ENCODE measurements at places on chromosomes 1 and 21. TPM values are rescaled to one million over a fixed set of nuclear protein-coding genes. Genes with fewer than 3 reads are reported as not detected.

Gene SMIM34
- total RNA-seq, result not detected

Gene BGLAP
- total RNA-seq, result not detected

Gene GJC2
- total RNA-seq, result 1.7 TPM

Gene GIPC2
- total RNA-seq, result 23.8 TPM

- no peak overlapping the region for H3K4me3 ChIP-seq
- no peak for DNase-seq
- no peaks in the 10 kb centered on the region for H3K27me3 ChIP-seq
- H3K36me3 ChIP-seq, result peaks cover 20% of the 10 kb centered on the region
- H3K4me1 ChIP-seq, result peaks cover 32% of the 10 kb centered on the region
Observed at GRCh38 chr21:42225571-42226155, 6.7 kb downstream of the ABCG1 start.

GRCh38 chr1:116806245-116806644 is 52.0 kb downstream of the CD2 start:
- no peak overlapping the region for H3K27ac ChIP-seq
- no peaks in the 10 kb centered on the region for H3K36me3 ChIP-seq
- no peaks in the 10 kb centered on the region for H3K4me1 ChIP-seq
- no peaks in the 10 kb centered on the region for H3K27me3 ChIP-seq
- no peak overlapping the region for H3K4me3 ChIP-seq
- DNase-seq, result no peak

- H3K4me1 ChIP-seq, result no peaks in the 10 kb centered on the region
- no peaks in the 10 kb centered on the region for H3K27me3 ChIP-seq
- no peak overlapping the region for H3K27ac ChIP-seq
- no peaks in the 10 kb centered on the region for H3K36me3 ChIP-seq
Observed at GRCh38 chr1:115496904-115497527, 144.8 kb upstream of the VANGL1 start.

DNA sequence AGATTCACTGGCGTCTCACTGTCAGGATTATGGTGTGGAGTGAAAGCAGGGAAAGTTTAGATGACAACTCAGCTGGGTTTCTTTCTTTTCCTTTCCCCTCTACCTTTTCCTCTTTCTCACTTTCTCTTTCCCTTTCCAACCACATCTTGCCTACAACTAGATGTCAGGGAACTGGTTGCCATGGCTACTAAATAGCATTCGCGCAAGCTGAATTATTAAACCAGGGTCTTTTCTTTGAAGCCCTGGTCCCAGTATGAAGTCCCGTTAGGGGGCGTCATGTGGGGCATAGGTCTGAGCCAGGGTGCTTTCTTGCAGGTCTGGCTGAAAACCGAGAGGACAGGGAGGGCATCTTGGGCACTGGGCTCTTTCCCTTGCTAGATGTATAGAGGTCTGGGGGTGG is 168.4 kb upstream of the CACNA1E start:
- H3K4me3 ChIP-seq, result no peak overlapping the region
- DNase-seq, result no peak
- no peaks in the 10 kb centered on the region for H3K36me3 ChIP-seq
- H3K27me3 ChIP-seq, result peaks cover 52% of the 10 kb centered on the region

- H3K27me3 ChIP-seq, result no peaks in the 10 kb centered on the region
- H3K36me3 ChIP-seq, result no peaks in the 10 kb centered on the region
- no peak overlapping the region for H3K4me3 ChIP-seq
- no peak for DNase-seq
Observed at GRCh38 chr1:47317841-47318240, 3.9 kb upstream of the STIL start.

GRCh38 chr1:59640851-59641250 is 173.9 kb upstream of the HOOK1 start:
- peaks cover 12% of the 10 kb centered on the region for H3K4me1 ChIP-seq
- no peaks in the 10 kb centered on the region for H3K36me3 ChIP-seq

- no peak overlapping the region for H3K4me3 ChIP-seq
- H3K27me3 ChIP-seq, result no peaks in the 10 kb centered on the region
- DNase-seq, result no peak
- H3K4me1 ChIP-seq, result no peaks in the 10 kb centered on the region
- H3K36me3 ChIP-seq, result no peaks in the 10 kb centered on the region
Observed at GRCh38 chr1:176243746-176244145, 36.7 kb upstream of the COP1 start.

DNA sequence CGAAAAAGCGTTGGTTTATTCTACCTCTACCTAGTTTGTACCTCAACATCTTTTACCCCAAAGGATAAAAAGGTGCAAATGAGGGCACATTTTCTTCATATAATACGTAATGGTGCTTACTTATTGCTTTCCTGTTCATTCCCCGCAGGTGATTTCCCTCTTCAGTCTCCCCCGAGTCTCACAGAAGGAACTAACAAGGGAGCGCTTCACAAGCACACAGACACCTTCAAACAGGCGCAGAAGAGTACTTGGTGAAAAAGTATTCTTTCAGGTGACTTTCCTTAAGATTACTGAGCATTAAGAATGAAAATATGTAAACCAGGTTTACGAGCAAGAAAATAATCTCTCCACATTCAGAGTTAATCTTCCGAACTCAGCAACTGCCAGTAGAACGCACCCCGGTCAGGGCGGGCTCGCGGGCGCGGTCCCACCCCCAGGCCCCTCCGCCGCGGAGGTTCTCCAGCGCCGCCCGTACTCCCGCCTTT is 511 bp upstream of the RABGAP1L start:
- DNase-seq, result no peak
- H3K4me3 ChIP-seq, result peak overlapping the region; percentile 99
- H3K27me3 ChIP-seq, result no peaks in the 10 kb centered on the region
- peak overlapping the region; percentile 83 for H3K27ac ChIP-seq
- H3K4me1 ChIP-seq, result peaks cover 4% of the 10 kb centered on the region

DNA sequence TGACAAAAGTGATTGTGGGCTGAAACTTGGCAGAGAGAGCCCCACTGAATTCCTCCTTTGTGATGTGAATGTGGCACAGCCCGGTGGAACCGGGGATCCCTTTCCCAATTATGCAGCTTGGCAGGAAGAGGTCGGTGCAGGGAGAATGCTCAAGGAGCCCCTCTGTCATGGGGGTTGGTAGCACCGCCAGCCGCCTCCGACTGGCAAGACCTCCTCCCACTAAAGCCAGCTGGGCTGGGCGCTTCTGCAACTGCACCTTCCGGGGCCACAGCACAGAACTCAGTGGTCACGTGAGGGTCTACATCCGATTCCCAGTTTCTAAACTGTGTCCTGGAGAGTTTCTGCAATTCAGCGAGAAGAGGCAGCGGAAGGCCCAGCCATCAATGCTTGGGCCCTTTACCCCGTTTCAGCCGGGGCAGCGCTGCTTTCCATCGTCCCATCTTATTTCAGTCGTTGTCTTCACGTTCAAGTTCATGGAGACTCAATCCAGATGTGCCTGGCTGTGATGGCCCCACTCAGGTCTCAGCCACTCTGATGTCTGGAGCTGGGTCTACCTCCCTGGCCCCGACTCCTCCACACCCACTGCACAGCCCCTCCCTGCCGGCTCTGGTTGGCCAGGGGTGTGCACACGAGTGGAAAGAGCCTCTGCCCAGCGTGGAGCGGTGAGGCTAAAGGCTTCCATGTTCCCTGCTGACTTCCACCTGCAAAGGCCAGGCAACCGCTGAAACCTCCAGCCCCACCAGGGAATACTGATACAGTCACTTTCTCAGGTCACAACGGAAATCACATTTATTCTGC is 39.8 kb upstream of the FHAD1 start:
- peak overlapping the region; percentile 75 for H3K27ac ChIP-seq
- DNase-seq, result no peak
- H3K4me3 ChIP-seq, result no peak overlapping the region
- no peaks in the 10 kb centered on the region for H3K36me3 ChIP-seq
- H3K27me3 ChIP-seq, result no peaks in the 10 kb centered on the region

DNA sequence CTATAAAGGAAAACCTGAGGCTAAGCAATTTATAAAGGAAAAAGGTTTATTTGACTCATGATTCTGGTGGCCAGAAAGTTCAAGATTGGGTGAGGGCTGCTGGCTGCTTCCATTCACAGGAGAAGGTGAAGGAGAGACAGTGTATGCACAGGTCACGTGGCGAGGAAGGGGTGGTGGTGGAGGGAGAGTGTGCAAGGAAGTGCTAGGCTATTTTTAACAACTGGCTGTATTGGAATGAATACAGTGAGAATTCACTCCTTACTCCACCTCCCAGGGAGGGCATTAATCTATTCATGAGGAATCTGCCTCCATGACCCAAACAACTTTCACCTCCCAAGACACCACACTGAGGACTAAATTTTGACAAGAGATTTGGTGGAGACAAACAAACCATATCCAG is 51.0 kb downstream of the SYDE2 start:
- H3K4me1 ChIP-seq, result no peaks in the 10 kb centered on the region
- H3K36me3 ChIP-seq, result no peaks in the 10 kb centered on the region
- no peaks in the 10 kb centered on the region for H3K27me3 ChIP-seq
- H3K4me3 ChIP-seq, result no peak overlapping the region
- H3K27ac ChIP-seq, result no peak overlapping the region

DNA sequence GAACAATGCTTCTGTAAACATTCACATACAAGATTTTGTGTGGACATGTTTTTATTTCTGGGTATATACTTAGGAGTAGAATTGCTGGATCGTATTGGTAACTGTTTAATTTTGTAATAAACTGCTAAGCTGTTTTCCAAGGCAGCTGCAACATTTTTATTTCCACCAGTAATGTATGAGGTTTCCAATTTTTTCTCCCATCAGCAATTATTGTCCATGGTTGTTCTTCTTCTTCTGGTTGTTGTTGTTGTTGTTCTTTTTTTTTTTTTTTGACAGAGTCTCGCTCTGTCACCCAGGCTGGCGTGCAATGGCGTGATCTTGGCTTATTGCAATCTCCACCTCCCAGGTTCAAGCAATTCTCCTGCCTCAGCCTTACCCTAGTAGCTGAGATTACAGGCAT is 26.9 kb downstream of the ZYG11B start:
- peaks cover 48% of the 10 kb centered on the region for H3K4me1 ChIP-seq
- no peaks in the 10 kb centered on the region for H3K27me3 ChIP-seq
- no peak overlapping the region for H3K4me3 ChIP-seq
- H3K27ac ChIP-seq, result no peak overlapping the region
- H3K36me3 ChIP-seq, result peaks cover 15% of the 10 kb centered on the region
- DNase-seq, result no peak

GRCh38 chr1:204721373-204722055 is 36.0 kb upstream of the LRRN2 start:
- DNase-seq, result no peak
- no peaks in the 10 kb centered on the region for H3K4me1 ChIP-seq
- no peaks in the 10 kb centered on the region for H3K36me3 ChIP-seq
- no peak overlapping the region for H3K27ac ChIP-seq

DNA sequence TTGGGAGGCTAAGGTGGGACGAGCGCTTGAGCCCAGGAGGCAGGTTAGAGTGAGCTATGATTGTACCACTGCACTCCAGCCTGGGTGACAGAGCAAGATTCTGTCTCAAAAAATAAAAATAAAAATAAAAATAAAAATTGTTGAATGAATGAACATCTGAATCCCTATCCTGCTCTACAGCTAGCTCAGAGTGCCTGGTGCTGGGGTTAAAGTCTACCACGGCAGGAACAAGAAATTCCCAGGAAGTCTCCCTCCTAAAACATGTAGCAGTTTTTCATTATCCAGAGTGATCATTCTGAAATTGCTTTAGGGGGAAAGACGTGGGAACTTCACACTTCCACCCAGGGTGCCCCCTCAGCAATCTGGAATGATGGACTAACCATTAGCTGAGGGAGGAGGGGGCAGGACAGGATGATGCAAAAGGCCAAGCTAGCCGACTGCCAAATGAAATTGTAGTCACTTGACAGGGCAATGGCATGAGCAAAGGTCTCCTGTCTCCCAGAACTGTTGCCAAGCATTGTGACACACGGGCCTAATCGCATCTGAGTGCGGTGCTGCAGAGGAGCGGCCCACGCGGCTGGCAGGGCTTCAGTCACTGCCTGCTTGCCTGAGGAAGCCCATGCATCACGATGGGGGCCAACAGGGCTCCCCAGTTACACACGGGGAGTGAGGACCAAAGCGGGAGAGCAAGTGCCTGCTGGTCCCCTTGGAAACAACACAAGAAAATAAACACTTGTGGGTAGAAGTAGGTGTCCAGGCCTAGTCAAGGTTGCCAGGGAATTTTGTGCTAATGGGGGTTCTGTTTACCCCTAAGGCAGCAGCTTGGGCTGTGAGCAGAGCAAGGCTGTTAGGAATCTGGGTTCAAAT is 85.7 kb downstream of the NENF start:
- H3K27ac ChIP-seq, result no peak overlapping the region
- H3K4me3 ChIP-seq, result no peak overlapping the region
- no peaks in the 10 kb centered on the region for H3K27me3 ChIP-seq

- peaks cover 68% of the 10 kb centered on the region for H3K36me3 ChIP-seq
- H3K27ac ChIP-seq, result no peak overlapping the region
- no peak overlapping the region for H3K4me3 ChIP-seq
- H3K27me3 ChIP-seq, result no peaks in the 10 kb centered on the region
- H3K4me1 ChIP-seq, result no peaks in the 10 kb centered on the region
- no peak for DNase-seq
Observed at GRCh38 chr1:229642376-229642775, 16.3 kb downstream of the URB2 start.

- H3K27ac ChIP-seq, result no peak overlapping the region
- no peak overlapping the region for H3K4me3 ChIP-seq
- DNase-seq, result no peak
- no peaks in the 10 kb centered on the region for H3K27me3 ChIP-seq
- H3K36me3 ChIP-seq, result no peaks in the 10 kb centered on the region
Observed at GRCh38 chr1:243727503-243728203, 122.4 kb downstream of the AKT3 start.

DNA sequence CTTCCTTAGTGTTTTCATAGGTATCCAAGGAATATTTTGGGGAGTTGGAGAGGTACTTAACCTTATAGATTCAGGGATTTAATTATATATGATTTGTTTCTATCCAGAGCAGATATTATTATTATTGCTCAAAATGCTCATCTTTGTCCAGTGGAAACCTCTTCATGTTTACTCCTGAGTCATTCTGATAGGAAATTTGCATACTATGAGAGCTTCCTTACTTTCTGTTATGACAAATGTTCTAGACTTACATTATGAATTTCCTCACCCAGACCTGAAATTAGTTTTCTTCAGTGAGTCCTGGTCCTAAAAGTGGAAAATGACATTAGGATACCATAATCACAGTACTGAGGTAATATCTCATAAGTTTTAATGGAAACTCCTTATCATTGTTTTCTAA is 57.5 kb upstream of the PLPPR5 start:
- H3K36me3 ChIP-seq, result no peaks in the 10 kb centered on the region
- DNase-seq, result no peak
- H3K27me3 ChIP-seq, result no peaks in the 10 kb centered on the region
- H3K27ac ChIP-seq, result no peak overlapping the region
- no peaks in the 10 kb centered on the region for H3K4me1 ChIP-seq
- H3K4me3 ChIP-seq, result no peak overlapping the region

GRCh38 chr1:61253912-61254633 is 171.7 kb downstream of the NFIA start:
- H3K27ac ChIP-seq, result peak overlapping the region; percentile 70
- H3K4me3 ChIP-seq, result peak overlapping the region; percentile 11
- H3K4me1 ChIP-seq, result peaks cover 37% of the 10 kb centered on the region
- no peaks in the 10 kb centered on the region for H3K36me3 ChIP-seq
- no peaks in the 10 kb centered on the region for H3K27me3 ChIP-seq
- no peak for DNase-seq

GRCh38 chr1:199352351-199352750 is 675.2 kb upstream of the NR5A2 start:
- H3K27me3 ChIP-seq, result no peaks in the 10 kb centered on the region
- H3K27ac ChIP-seq, result no peak overlapping the region
- no peaks in the 10 kb centered on the region for H3K36me3 ChIP-seq
- no peak for DNase-seq
- no peaks in the 10 kb centered on the region for H3K4me1 ChIP-seq

GRCh38 chr1:93031711-93032110 is 47.4 kb upstream of the MTF2 start:
- no peaks in the 10 kb centered on the region for H3K36me3 ChIP-seq
- H3K27ac ChIP-seq, result no peak overlapping the region
- no peaks in the 10 kb centered on the region for H3K27me3 ChIP-seq
- no peaks in the 10 kb centered on the region for H3K4me1 ChIP-seq
- H3K4me3 ChIP-seq, result no peak overlapping the region
- no peak for DNase-seq

- no peak overlapping the region for H3K4me3 ChIP-seq
- no peak overlapping the region for H3K27ac ChIP-seq
- no peak for DNase-seq
Observed at GRCh38 chr1:36696261-36696940, 213.7 kb upstream of the CSF3R start.
